ENCODE measurements at places on chromosomes 2 and 18. TPM values are rescaled to one million over a fixed set of nuclear protein-coding genes. Genes with fewer than 3 reads are reported as not detected.
A peak's percentile ranks its signal among the peaks of the same experiment; 100 is the strongest.

GRCh38 chr2:158926478-158926948 lies 41.9 kb upstream of the TANC1 start:
- H3K4me1 ChIP-seq, result no peaks in the 10 kb centered on the region
- no peak overlapping the region for H3K4me3 ChIP-seq
- H3K27me3 ChIP-seq, result no peaks in the 10 kb centered on the region
- no peak overlapping the region for H3K27ac ChIP-seq

DNA sequence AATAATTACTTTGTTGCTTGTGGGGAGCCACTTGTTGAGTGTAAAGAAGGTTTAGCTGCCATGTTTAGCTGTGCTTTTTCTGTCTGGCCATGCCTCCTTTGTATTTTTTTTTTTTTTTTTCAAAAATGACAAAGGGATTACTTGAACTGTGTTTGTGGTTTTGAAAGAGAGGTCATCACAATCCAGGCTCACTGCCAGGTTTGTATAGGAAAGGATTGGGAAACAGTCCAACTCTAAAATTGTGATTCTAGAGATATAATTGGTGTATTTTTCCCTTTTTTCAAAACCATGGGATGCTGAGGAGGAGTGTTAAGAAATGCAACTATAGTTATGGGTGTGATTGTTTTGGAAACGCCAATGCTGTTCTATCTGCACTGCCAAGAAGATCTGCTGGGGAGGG lies 4.3 kb downstream of the ITPRIPL1 start:
- no peak overlapping the region for H3K27ac ChIP-seq
- peaks cover 31% of the 10 kb centered on the region for H3K4me1 ChIP-seq
- H3K4me3 ChIP-seq, result no peak overlapping the region
- no peaks in the 10 kb centered on the region for H3K27me3 ChIP-seq
- no peak for DNase-seq

- no peaks in the 10 kb centered on the region for H3K4me1 ChIP-seq
- no peak overlapping the region for H3K27ac ChIP-seq
- no peaks in the 10 kb centered on the region for H3K36me3 ChIP-seq
- no peaks in the 10 kb centered on the region for H3K27me3 ChIP-seq
Observed at GRCh38 chr18:61842146-61842545, 50.7 kb downstream of the RNF152 start.

DNA sequence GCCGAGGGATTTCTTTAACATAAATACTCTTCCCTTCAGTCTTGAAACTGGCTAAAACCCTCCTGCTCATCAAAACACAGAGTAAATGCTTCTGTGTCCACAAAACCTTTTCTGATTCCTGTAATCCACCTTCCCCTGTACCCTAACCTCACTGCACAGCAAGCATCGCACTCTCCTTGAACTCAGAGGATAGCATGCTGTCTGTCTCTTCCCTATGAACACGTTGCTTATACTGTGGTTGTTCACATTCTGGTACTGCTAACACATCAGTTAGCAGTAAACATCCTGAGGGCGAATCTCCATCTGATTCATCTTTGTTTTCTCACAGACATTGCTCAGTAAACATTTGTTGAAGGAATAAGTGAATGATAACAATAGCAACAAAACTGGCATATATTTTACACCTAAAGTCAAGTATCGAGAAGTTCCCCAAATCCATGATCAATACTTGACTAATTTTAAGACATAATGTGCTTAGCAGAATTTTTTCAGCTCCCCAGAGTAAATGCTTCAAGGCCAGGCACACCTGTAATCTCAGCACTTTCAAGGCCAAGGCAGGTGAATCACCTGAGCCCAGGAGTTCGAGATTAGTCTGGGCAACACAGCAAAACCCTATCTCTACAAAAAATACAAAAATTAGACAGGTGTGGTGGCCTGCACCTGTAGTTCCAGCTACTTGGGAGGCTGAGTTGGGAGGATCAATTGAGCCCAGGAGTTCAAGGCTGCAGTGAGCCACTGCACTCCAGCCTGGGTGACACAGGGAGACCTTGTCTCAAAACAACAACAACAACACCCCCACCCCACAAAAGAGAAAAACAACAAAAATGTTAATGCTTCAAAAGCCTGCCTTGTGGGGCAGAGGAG lies 45.6 kb upstream of the LPIN2 start:
- H3K27me3 ChIP-seq, result no peaks in the 10 kb centered on the region
- H3K4me1 ChIP-seq, result peaks cover 80% of the 10 kb centered on the region
- DNase-seq, result peak; percentile 59
- no peak overlapping the region for H3K4me3 ChIP-seq
- H3K36me3 ChIP-seq, result no peaks in the 10 kb centered on the region

DNA sequence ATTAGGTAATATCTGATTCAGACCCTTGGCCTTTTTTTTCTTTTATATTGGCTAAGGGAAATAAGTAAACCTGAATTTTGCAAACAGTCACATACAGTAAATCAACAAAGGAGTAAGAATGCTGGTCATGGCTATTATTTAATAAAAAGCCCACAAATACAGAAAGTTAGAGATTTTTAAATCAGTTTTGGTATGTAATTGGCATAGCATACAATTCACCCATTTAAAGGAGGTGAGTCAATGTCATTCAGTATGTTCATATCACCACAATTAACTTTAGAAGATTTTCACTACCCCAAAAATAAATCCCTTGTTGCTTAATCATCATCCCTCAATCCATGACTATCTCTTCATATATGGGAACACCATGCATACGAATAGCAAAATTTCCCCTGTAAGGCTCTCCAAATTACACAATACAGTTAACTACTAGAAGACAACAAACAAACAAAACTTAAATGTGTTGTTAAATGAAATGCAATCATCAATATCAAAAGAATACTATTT lies 45.9 kb upstream of the NYAP2 start:
- no peaks in the 10 kb centered on the region for H3K4me1 ChIP-seq
- H3K27ac ChIP-seq, result no peak overlapping the region
- DNase-seq, result no peak
- H3K36me3 ChIP-seq, result no peaks in the 10 kb centered on the region

GRCh38 chr18:57431002-57431382 lies 4.2 kb upstream of the ONECUT2 start:
- H3K4me3 ChIP-seq, result no peak overlapping the region
- no peaks in the 10 kb centered on the region for H3K36me3 ChIP-seq
- peaks cover 47% of the 10 kb centered on the region for H3K27me3 ChIP-seq
- no peak for DNase-seq
- H3K27ac ChIP-seq, result no peak overlapping the region

DNA sequence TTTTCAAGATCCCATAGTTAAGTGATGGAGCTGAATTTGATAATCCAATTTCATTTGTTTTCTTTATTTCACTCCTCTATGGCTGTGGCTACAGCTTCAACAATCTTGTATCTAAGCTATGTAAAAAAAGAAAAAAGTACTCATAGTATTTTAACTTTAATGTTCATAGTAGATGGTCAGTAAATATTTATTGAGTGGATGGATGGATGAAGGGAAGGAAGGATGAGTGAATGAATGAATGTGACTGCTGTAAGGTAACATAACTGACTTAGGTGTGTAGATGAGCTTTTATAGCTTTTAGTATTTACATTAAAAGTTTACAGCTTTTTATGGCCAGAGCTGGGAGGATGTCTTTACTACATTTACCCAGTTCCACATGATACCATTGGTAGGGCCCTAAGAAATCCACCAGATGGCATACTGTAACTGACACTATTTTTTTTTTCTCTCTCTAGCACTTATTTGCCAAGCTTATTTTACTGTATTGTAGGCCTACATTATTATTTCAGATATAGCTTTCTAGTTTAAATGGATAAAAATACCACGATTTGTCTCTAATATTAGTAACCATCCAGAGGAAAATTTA lies 13.4 kb upstream of the HRH4 start:
- H3K27ac ChIP-seq, result no peak overlapping the region
- H3K36me3 ChIP-seq, result peaks cover 16% of the 10 kb centered on the region
- no peaks in the 10 kb centered on the region for H3K4me1 ChIP-seq
- DNase-seq, result no peak

DNA sequence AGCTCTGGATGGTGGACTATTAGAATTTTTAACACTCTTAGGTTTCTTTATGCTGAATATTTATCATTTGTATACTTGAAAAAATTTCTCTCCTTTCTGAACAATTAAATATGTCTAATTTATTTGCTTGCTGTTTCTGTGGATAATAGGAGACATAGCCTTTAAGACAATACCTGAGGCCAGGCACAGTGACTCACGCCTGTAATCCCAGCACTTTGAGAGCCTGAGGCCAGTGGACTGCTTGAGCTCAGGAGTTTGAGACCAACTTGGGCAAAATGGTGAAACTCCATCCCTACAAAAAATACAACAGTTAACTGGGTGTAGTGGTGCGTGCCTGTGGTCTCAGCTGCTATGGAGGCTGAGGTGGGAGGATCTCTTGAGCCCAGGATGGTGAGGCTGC lies 54.7 kb downstream of the FAM117B start:
- no peaks in the 10 kb centered on the region for H3K27me3 ChIP-seq
- H3K4me1 ChIP-seq, result peaks cover 10% of the 10 kb centered on the region
- no peak for DNase-seq
- H3K4me3 ChIP-seq, result no peak overlapping the region

DNA sequence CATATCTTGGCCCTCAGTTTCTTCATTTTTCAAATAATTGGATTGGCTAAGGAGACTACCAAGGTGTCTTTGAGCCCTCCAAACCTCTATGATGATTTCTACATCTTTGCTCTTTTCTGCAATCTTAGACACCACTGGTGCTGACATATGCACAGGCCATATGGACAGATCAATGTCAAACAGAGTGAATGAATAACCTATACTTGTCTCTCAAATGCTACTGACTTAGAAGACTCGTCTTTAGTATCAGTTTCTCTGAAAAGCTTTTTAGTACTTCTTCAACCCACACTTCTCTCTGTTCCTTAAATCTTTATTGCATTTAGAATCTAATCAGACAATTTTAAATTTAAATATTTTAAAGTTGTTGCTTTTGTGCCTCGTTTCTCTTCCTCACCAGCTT lies 258.2 kb downstream of the LTBP1 start:
- no peak overlapping the region for H3K27ac ChIP-seq
- H3K27me3 ChIP-seq, result no peaks in the 10 kb centered on the region

GRCh38 chr18:65750389-65751154 lies at the start of gene CDH7:
Gene CDH7 (plus strand): TSS chr18:65751012. CDS start chr18:65762843, 11,831 bp downstream.
- no peak within 1 kb of the TSS for H3K4me3 ChIP-seq
- H3K36me3 ChIP-seq, result no peaks in the 10 kb centered on the region
- H3K27ac ChIP-seq, result no peak within 1 kb of the TSS
- H3K4me1 ChIP-seq, result no peaks in the 10 kb centered on the region

- H3K4me1 ChIP-seq, result no peaks in the 10 kb centered on the region
- no peak overlapping the region for H3K4me3 ChIP-seq
- DNase-seq, result no peak
- H3K27ac ChIP-seq, result no peak overlapping the region
Observed at GRCh38 chr2:190478572-190479195, 55.8 kb downstream of the NEMP2 start.

GRCh38 chr2:180842461-180842860 lies 137.9 kb upstream of the UBE2E3 start:
- no peaks in the 10 kb centered on the region for H3K4me1 ChIP-seq

GRCh38 chr18:77102259-77103040 lies 30.1 kb downstream of the MBP start:
- H3K27me3 ChIP-seq, result no peaks in the 10 kb centered on the region
- peaks cover 15% of the 10 kb centered on the region for H3K36me3 ChIP-seq
- peak overlapping the region; percentile 81 for H3K27ac ChIP-seq
- peaks cover 99% of the 10 kb centered on the region for H3K4me1 ChIP-seq

DNA sequence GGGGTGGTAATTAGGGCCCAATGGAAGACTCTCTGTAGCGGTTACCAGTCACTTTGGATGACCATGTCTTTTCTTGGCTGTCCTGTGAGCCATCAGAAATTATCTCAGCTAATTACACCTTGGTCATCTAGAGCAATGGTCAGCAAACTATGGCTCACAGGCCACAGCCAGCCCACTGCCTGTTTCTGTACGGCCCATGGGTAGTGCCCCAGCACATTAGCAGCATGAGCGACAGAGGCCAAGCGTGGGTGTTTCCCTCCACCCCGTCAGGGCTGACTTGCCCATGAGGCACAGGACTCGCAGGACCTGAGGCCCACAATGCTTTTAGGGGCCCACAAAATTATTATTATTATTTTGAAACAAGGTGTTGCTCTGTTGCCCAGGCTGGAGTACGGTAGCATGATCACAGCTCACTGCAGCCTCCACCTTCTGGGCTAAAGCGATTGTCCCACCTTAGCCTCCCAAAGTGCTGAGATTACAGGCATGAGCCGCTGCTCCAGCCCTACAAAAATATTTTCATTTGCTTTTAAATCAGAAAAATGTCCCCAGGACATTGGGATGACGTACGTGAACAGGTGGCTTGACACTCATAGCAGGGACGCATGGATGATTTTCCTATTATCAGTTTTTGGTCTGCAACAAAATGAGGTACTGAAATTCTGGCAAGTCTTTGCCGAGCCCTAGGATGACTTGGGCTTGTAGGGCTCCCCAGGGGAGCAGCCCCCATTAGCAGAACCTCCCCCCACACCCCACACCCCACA lies 29.3 kb upstream of the CEP68 start:
- no peaks in the 10 kb centered on the region for H3K27me3 ChIP-seq
- H3K4me1 ChIP-seq, result peaks cover 15% of the 10 kb centered on the region
- DNase-seq, result no peak
- no peaks in the 10 kb centered on the region for H3K36me3 ChIP-seq
- no peak overlapping the region for H3K27ac ChIP-seq
- no peak overlapping the region for H3K4me3 ChIP-seq

- H3K27ac ChIP-seq, result no peak overlapping the region
- DNase-seq, result no peak
- no peaks in the 10 kb centered on the region for H3K27me3 ChIP-seq
- no peaks in the 10 kb centered on the region for H3K36me3 ChIP-seq
- peaks cover 5% of the 10 kb centered on the region for H3K4me1 ChIP-seq
Observed at GRCh38 chr2:176832086-176832485, 380.5 kb upstream of the HNRNPA3 start.

- no peaks in the 10 kb centered on the region for H3K4me1 ChIP-seq
- no peaks in the 10 kb centered on the region for H3K27me3 ChIP-seq
- H3K4me3 ChIP-seq, result no peak overlapping the region
- no peak overlapping the region for H3K27ac ChIP-seq
Observed at GRCh38 chr2:217988840-217989204, 14.0 kb downstream of the TNS1 start.

- no peaks in the 10 kb centered on the region for H3K27me3 ChIP-seq
- no peak overlapping the region for H3K27ac ChIP-seq
- no peaks in the 10 kb centered on the region for H3K36me3 ChIP-seq
Observed at GRCh38 chr18:24488824-24489493, 28.5 kb downstream of the HRH4 start.

- no peak overlapping the region for H3K4me3 ChIP-seq
- no peak for DNase-seq
- H3K27me3 ChIP-seq, result no peaks in the 10 kb centered on the region
- no peak overlapping the region for H3K27ac ChIP-seq
- peaks cover 14% of the 10 kb centered on the region for H3K36me3 ChIP-seq
- no peaks in the 10 kb centered on the region for H3K4me1 ChIP-seq
Observed at GRCh38 chr2:121335294-121336290, 50.6 kb upstream of the TFCP2L1 start.

DNA sequence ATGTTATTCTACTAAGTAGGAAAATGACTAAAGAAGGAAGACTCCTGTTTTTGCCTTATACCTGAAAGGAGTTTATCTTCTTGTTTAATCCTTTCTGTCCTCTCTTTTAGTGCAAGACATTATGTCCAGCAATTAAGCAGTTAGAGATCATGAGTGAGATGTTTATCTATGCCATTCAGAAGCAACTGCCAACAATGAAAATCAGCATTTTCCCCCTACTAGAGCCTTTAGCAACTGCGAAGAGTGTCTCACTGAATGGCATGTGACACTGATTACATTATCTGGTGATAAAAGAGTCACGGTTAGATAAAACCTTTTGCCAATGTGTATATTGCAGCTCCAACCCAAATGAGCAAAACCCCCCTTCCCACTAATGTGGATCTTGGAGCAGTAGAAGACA lies 357.7 kb upstream of the SYT4 start:
- no peaks in the 10 kb centered on the region for H3K27me3 ChIP-seq
- no peak overlapping the region for H3K4me3 ChIP-seq
- DNase-seq, result no peak
- no peak overlapping the region for H3K27ac ChIP-seq
- H3K36me3 ChIP-seq, result no peaks in the 10 kb centered on the region

The ASIC4 gene
- polyA plus RNA-seq, result not detected

The COL3A1 gene
- polyA plus RNA-seq, result not detected

The RNU2-63P gene
- not detected for polyA plus RNA-seq

The SFT2D3 gene
- 1.5 TPM for polyA plus RNA-seq

Measured in CD4-positive, alpha-beta memory T cell (primary cell).